ENCODE measurements at places on chromosomes 4 and X.
A peak's percentile ranks its signal among the peaks of the same experiment; 100 is the strongest.

- DNase-seq = peak; percentile 76
These were observed at the start of gene RNF128 for GRCh38 chrX:106726485-106727437. Gene RNF128 (plus strand): TSS chrX:106726701. CDS start chrX:106726914, 213 bp downstream.

DNA sequence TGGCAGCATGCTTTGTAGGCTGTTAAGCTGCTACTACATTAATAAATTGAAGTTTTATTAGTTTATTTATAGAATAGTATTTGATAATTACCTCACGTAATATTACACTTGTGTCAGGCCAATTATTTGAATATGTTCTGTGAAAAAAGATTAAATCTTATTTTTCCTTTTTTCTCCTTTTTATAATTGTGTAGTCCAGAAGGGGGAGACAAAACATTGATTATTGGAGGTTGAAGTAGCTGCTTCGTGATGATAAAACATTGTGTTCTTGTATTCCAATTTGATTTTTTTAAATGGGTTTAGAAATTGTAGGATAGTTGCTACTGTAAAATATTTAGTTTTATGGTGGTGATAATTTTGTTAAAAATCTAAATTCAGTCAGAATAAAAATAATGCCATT, 85.7 kb downstream of the DIAPH2 start:
- no peak for DNase-seq

DNA sequence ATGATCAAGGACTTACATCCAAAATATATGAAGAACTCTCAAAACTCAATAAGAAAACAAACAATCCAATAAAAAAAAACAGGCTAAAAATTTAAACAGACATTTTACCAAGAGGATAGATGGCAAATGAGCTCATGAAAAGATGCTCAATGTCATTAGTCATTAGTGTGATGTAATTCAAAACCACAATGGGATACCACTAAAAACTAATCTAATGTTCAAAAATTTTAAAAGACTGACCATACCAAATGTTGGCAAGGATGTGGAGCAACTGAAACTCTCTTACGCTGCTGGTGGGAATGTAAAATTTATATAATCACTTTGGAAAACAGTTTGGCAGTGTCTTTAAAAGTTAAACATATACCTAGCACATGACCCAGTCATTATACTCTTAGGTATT, 43.7 kb downstream of the RPS6KA6 start:
- no peak for DNase-seq

DNA sequence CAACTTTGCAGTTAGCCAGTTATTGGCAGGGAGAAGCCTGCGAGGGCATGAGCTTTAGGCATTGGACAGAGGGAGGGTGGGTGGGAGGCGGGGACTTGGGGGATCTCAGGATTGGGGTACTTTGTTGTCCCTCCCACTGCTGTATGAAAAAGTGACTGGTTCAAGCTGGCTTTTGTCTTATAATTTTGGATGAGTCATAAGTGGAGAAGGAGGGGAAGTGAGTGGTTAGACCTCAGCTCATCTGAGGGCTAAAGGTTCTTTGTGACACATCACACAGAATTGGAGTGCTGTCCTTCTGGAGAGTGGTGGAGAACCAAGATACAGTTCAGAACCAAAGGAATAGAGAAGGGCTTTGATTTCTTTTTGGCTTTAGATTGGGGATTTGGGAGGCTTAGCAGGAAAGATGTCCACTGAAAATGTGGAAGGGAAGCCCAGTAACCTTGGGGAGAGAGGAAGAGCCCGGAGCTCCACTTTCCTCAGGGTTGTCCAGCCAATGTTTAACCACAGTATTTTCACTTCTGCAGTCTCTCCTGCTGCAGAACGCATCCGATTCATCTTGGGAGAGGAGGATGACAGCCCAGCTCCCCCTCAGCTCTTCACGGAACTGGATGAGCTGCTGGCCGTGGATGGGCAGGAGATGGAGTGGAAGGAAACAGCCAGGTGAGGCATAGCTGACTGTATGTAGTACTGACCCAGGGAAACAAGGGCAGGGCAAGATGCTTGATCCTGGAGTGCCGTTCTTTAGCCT, at the start of gene SLC4A4:
SLC4A4 (plus strand) TSS at position 175 of the 748 bp plus-strand sequence.
- DNase-seq = no peak

DNA sequence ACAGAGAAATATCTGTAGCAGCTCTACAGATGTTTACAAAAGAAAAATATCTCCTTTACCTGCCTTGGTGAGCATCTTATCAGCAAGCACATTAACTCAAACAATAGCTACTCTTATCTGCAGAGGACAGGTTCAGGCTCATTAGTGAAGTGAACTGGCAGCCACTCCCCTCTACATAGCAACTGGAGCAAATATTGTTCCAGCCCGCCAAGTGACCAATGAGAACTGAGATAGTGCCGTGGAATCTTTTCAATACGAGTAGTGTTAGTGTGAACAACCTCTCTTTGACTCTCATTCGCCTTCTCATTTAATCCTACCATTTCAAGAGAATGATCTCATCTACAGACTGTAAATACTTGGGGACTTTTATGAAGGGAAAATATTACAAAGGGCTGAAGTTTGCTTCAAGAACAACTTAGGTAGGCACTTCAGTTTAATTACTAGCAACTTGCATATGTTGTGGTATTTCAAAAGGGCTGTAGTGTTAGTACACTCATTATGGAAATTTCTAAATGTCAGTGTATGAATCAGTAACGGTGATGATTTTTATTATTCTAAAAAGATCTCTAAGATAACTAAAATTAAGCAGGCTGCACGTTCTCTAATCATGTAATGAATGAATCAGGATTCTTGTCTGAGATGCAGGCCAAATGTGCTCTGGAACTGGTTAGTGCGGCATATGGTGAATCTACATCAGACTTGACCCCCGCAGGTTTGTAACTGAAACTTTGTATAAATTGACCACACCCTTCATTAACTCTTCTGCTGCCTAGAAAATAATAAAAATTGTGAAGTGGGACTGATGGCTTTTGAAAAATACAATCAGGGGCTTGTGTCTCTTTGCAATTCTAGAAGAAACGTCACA, 72.4 kb downstream of the PALLD start:
- peak; percentile 45 for DNase-seq

GRCh38 chr4:70601422-70602039, 9.5 kb downstream of the AMBN start:
- peak; percentile 60 for DNase-seq

DNA sequence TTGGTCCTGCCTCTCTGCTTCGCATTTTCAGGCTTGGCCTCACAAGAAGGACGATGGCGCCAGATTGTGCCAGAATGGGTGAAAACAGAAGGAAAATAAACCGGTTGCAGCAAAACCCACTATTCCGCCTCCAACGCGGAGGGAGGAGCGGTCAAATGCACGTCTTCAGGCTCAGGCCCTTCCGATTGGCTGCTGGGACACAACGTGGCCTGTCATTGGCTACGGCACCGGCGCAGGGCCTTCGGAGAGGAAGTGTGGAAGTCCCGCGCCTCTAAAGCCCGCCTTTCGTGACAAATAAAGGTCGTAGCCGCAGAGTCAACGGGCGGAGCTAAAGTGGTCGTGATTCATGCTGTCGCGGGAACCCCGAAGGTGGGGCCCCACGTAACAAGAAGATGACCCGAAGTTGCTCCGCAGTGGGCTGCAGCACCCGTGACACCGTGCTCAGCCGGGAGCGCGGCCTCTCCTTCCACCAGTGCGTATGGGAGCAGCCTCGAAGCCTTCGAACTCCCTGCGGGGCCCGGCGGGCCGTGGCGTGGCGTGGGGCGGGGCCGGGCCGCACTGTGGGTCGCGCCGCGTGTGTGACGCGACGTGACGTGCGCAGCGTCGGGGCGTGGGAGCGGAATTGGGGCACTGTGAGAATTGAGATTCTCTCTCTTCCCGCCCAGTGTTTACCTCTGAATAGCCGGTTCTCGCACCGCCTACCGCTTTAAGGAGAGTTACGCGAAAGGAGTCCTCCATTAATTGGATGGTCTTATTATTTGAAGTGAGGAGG, at the start of gene THAP9:
THAP9 (plus strand) TSS at position 325 of the 772 bp plus-strand sequence; CDS start at position 393, 68 bp downstream.
- DNase-seq = peak; percentile 98

DNA sequence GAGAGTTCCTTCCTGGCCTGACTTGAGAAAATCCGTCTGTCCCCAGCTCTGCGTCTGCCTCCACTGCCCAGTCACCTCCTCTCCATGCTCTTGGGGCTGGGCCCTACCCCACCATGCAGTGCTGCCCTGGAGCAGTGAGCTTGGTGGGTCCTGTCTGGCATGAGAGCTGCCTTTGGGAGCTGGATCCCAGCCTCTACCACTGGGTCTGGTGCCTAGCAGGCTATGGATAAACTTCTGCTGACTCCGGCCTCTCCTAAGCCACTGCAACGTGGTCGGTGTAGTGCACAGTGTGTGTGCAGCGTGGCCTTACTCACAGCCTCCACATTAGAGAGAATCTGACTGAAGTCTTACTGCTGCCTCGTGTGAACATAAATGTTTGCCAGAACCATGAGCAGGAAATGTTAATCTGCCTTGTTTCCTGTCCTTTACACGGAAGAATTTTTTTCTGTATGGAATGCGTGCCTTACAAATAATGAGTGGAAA, 47.6 kb downstream of the HTT start:
- DNase-seq = no peak

- DNase-seq = no peak
These were observed 897.3 kb upstream of the TENM3 start for GRCh38 chr4:181345931-181346330.

GRCh38 chr4:183729430-183730328, 70.6 kb downstream of the TRAPPC11 start:
- no peak for DNase-seq

GRCh38 chr4:95548738-95549245, at the start of gene UNC5C:
Gene UNC5C (minus strand): TSS chr4:95548973.
- DNase-seq = peak; percentile 48

- no peak for DNase-seq
These were observed 9.2 kb downstream of the MAGEA4 start for GRCh38 chrX:151921866-151922265.

DNA sequence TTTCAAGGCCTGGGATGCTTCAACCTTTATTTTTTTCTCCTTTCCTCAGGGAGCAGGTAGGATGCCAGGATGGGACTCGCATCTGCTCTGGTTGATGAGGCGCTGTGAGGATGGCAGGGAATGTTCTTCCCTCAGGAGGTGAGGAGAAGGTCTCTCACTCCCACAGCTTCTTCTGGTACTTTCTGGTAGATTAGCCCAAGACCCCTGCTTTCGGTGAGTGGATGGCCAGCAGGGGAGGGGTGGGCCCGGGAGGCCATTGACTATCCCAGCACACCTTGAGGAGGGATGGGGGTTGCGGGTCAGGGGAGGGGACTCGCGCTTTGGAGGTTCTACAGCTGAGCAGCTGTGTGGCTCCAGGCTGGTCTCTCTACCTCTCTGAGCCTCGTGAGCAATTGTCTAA, 14.8 kb downstream of the CYTL1 start:
- no peak for DNase-seq

Data from transverse colon (tissue), 4 donors.